A549 treated with AZD2906 at 1 μM for 4 hours (cell line): ENCODE measurements at places on chromosomes 1 and 21. TPM values are rescaled to one million over a fixed set of nuclear protein-coding genes. Genes with fewer than 3 reads are reported as not detected.

C1orf226 gene
- total RNA-seq = 0.79 to 1.1 TPM (median 0.86 TPM) in 5 replicates

SNAPIN gene
- total RNA-seq = 52.2 to 59.6 TPM (median 55.8 TPM) in 5 replicates

ARHGEF16 gene
- total RNA-seq = 3.9 to 5.2 TPM (median 5.0 TPM) in 5 replicates

TFF3 gene
- total RNA-seq = not detected in 5 replicates

AADACL4 gene
- total RNA-seq = not detected in 5 replicates

OR10Z1 gene
- not detected in 5 replicates for total RNA-seq

S1PR1 gene
- total RNA-seq = 0.08 to 0.23 TPM (median 0.20 TPM) in 5 replicates
